ENCODE measurements at places on chromosomes 12 and 14.

- peak; percentile 24 for DNase-seq
These were observed 34.1 kb downstream of the SCFD1 start for GRCh38 chr14:30656190-30656632.

- no peak for DNase-seq
These were observed 25.1 kb upstream of the VSX2 start for GRCh38 chr14:74213907-74214803.

- peak; percentile 74 for DNase-seq
These were observed 1.0 kb upstream of the CAMKK2 start for GRCh38 chr12:121297435-121297991.

DNA sequence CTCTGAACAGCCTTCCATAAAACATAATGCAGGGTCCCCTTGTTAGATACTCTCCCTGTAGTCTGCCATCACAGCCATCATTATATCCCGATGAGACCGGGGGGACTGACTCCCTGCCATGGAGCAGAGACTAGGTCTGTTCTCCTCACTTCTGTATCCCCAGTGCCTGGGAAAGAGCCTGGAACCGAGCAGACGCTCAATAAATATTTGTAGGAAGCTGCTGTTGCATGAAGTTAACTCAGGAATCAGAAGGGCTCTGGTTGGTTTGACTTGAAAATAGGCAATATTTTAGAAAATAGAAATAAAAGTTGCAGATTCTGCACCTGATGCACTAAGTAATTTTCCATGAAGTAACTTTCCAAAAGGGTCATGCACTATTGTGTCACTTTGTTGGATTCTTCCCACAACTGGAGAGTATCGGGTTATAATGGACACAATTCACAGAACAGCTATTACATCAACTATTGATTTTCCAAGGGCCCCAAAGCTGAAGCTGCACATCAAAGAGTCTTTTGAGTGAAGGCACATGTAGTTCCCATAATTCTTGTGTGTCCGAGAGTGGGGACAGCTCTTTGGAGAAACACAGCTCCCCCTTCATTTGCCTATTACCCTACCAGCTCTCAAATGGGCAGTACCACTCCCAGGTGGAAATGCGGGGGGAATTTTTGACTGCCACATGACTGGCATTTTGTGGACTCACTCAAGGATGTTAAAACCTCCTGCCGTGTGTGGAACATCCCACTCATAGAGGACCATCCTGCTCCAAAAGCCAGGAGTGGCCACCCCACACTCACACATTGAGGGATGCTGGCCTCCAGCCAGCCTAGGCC, 18.8 kb downstream of the CLMN start:
- DNase-seq = no peak

- DNase-seq = no peak
These were observed 31.5 kb upstream of the EMP1 start for GRCh38 chr12:13164921-13165616.

DNA sequence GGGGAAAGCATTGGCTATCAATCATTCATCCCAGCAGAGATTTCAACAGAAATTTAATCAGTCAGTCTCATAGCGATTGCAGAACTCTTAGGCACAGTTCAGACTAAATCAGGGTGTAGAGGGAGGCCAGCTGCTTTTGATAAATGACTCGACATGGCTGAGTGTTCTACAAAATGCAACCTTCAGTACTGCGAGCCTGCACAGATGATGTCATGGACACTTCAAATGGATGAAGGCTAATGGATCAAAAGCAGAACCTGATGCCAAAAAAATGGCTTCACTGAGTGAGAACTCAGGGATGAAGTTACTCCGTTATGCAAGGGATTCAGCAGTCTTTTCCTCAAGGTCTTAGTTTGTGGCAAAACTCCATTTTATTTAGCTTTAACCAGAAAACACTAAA, 167.3 kb downstream of the DACT1 start:
- DNase-seq = no peak

DNA sequence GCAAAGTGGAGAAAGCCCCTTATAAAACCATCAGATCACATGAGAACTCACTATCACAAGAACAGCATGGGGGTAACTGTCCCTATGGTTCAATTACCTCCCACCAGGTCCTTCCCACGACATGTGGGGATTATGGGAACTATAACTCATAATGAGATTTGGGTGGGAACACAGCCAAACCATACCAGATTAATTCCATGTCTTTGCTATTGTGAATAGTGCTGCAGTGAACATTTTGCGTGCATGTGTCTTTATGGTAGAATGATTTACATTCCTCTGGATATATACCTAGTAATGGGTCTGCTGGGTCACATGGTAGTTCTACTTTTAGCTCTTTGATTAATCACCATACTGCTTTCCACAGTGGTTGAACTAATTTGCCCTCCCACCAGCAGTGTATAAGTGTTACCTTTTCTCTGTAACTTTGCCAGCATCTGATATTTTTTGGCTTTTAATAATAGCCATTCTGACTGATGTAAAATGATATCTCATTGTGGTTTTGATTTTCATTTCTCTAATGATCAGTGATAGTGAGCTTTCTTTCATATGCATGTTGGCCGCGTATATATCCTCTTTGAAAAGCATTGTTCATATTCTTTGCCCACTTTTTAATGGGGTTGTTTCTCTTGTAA, 29.7 kb upstream of the SAV1 start:
- no peak for DNase-seq

DNA sequence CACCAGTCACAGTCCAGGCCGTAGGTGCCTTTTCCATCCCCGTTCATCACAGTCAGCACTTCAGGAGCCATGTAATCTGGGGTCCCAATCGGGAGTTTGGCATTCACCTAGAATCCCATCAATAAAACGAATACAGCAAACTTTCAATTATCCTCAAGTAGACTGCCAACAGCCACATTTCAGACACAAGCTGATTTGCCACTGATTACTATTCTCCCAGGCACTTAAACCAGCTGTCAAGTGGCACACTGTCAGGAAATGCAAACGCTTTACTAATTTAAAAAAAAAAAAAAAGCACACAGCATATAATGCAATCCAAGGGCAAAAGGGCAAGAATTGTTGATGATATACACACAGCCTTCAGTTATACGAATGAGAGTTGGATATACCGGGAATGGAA, 51.9 kb downstream of the CIT start:
- DNase-seq = no peak

GRCh38 chr12:4153343-4153892, 120.1 kb upstream of the CCND2 start:
- peak; percentile 71 for DNase-seq

Data from stimulated activated CD4-positive, alpha-beta T cell treated with anti-CD3 and anti-CD28 coated beads, Interleukin-2, amount 100 ng/mL, for 24 hours (primary cell).